ENCODE measurements at places on chromosomes 4 and X.

DNA sequence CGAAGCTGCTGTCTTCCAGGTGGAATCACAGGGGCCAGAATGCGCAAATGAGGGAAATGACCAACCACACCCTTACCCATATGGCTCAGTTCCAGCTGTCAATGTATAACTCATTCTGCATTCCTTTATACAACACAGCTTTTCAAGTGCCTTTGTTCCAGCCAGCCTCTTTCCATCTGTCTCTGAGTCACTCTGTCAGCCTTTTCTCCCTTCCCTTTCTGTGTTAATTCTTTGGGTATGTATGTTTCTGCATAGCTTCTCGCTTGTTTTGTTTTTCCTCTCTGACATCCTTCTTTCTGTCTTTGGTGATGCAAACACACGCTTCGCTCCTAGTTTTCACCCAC is 54.5 kb downstream of the RS1 start:
- peak; percentile 14 for DNase-seq

DNA sequence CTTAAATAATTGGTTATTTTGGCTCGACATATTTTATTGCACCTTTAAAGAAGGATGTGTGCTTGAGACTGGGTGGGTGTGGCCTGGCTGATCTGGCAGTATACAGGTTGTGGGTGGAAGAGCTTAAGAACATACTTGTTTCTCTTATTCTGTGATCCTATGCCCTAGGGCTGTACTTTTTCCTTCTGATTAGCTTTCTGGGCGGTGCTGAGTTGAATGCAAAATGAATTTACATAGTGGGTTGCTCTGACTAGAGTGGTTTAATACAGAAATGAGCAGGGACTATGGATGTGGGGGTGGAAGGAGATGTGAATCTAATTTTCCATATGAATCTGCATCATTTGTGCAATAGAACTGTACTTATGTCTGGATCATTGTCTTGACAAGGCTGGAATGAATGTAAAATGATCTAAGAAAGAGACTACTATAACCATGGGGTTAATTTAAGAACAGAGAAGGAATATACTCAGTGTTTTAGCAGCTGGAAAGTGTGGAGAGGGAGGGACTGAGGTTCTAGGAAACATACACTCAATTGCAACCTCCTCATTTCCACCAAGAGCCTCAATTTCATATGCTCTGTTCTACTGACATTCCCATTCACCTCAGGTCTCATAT is 73.7 kb downstream of the RLIM start:
- DNase-seq: no peak

GRCh38 chrX:41559235-41560052 is 112.3 kb downstream of the NYX start:
- no peak for DNase-seq

GRCh38 chrX:114071412-114071811 is 512.5 kb upstream of the HTR2C start:
- DNase-seq: no peak

DNA sequence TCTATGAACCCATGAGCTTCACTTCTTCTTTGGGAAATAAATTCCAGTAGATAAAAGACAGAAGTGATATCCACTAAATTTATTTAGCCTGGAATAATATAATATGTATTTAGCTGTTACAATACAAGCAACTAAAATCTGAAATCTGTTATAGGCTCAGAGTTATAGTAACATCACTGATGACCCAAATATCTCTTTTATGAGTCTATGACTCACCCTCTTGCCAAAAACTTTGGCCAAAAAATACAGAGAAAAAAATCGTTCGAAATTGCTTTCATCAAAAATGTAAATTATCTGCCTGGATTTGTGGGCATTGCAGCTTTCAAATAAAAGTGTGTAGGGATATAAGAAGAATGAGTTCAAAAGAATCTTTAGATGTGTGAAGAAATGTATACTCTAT is 89.4 kb upstream of the DKK2 start:
- DNase-seq: no peak

DNA sequence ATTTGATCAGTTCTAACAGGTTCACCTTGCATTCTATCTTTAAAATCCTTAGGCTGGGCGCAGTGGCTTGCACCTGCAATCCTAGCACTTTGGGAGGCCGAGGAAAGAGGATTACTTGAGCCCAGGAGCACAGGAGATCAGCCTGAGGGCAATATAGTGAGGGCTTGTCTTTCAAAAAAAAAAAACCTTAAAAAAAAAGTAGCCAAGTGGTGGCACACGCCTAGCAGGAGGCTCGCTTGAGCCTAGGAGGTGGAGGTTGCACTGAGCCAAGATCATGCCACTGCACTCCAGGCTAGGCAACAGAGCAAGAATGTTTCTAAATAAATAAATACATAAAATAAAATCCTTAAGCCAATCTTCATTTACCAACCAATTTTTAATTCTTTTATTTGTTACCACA is 75.6 kb downstream of the PRSS12 start:
- DNase-seq: no peak

GRCh38 chr4:151760712-151761661 is at the start of gene GATB:
TSS of gene GATB (minus strand) at chr4:151761007. CDS start at chr4:151760982, 25 bp downstream.
- peak; percentile 69 for DNase-seq

DNA sequence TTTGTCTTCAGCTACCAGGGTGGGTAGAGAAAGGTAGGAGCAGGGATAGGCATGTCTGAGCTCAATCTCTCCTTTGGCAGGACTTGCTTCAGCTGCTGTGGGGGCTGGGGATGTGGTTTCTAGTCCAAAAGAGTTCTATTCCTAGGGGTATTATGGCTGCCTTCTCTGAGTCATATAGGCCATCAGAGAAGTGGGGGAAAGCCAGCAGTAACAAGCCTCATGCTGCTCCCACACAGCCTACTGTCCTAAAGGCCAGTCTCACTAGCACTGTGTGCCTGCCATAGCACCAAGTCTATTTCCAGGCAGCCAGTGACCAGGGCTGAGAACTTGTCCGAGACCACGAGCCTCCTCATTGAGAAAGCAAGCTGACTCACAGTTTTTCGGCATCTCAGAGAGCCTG is 270.6 kb downstream of the DCAF12L2 start:
- no peak for DNase-seq

- no peak for DNase-seq
These were observed 17.5 kb downstream of the VEGFD start for GRCh38 chrX:15366506-15367352.

DNA sequence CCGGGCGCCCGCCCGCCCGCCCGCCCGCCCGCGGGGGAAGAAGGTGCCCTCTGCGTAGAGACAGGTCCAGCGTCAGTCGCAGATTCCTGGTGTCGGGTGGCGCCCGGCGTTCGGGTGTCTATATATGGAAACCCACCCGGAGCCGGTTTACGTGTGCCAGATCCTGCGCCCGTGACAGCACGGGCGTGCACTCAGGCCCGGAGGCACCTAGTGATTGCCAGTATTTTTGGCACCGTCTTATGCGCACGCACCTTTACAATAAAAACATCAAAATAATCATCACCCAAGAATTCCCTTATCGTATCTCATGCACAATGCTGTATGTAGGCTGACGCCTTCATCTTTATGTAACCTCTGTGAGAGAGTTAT is 519 bp downstream of the SLC25A4 start:
- no peak for DNase-seq

GRCh38 chr4:71006203-71006907 is 12.9 kb downstream of the DCK start:
- DNase-seq: no peak

GRCh38 chr4:11623726-11624037 is 195.0 kb upstream of the HS3ST1 start:
- no peak for DNase-seq

GRCh38 chr4:153261914-153262313 is 57.7 kb downstream of the TRIM2 start:
- DNase-seq: no peak

GRCh38 chrX:153244767-153245166 is 65.7 kb downstream of the MAGEA1 start:
- DNase-seq: no peak

DNA sequence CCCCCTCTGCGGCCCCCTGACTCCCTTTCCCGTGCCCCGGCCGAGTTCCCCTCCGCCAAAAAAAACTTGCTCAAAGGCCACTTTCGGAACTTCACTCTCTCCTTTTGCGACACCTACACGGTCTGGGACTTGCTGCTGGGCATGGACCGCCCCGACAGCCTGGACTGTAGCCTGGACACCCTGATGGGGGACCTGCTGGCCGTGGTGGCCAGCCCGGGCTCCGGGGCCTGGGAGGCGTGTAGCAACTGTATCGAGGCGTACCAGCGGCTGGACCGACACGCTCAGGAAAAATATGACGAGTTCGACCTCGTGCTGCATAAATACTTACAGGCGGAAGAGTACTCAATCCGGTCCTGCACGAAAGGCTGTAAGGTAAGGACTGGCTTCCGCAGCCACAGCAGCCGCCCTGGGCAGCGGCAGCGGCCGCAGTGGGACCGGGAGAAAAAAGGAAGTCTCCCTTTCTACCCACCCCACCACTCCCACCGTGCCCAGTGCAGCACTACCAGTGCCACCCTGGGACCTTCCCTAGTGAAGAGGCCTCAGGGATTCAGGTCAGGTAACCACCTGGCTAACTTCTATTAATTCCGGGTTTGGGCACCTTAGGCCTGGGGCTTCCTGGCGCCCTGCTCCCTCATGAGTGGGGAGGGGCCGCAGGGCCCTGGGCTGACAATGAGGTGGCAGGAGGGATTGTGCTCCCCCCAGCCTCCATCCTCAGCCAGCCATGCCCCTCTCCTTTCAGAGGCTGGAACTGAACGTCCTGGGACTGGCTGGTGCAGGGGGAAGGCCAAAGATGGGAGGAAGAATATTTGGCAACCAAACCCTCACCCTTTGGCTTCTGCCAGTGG is 1.9 kb downstream of the NALF2 start:
- DNase-seq: no peak

- no peak for DNase-seq
These were observed 34.4 kb downstream of the SLAIN2 start for GRCh38 chr4:48375651-48376304.

DNA sequence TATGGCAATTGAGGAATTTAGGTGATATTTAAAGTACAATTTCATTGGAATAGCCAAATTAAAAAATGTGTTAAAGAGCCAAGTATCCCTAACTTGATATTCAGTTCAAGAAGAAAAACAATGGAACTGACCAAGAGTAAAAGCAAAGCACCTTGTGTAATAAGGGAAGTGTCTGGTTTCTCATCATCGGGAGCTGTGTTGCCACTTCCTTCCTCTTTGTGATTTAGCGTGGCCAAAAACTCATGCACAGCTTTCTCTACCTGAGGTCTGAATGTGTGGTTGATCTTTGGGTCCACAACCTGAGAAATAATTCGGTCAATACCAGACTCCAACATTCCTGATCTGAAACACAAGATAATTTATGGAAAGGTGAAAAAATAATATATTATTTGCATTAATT is 12.4 kb downstream of the BOD1L1 start:
- no peak for DNase-seq

DNA sequence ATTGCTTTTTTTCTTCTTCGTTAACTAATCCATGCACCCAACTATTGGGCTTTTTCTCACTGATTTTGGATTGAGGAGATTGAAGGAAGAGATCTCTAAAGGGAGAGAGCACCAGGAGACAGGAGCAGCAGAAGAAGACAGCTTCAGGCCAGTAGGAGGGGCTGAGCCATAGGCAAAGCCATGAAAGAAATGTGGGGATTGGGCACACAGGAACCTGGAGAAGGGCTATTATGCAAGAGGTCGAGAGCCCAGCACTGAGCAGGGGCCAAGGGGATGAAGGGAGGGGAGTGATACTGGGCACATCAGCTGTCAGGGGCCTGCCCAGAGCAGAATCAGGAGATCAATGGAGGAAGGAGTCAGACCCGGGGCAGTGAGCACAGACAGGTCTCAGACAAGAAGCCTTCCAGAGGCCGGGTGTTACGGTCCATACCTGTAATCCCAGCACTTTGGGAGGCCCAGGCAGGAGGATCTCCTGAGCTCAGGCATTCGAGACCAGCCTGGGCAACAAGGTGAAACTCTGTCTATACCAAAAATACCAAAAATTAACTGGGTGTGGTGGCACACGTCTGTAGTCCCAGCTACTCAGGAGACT is 140.9 kb downstream of the BCOR start:
- no peak for DNase-seq

DNA sequence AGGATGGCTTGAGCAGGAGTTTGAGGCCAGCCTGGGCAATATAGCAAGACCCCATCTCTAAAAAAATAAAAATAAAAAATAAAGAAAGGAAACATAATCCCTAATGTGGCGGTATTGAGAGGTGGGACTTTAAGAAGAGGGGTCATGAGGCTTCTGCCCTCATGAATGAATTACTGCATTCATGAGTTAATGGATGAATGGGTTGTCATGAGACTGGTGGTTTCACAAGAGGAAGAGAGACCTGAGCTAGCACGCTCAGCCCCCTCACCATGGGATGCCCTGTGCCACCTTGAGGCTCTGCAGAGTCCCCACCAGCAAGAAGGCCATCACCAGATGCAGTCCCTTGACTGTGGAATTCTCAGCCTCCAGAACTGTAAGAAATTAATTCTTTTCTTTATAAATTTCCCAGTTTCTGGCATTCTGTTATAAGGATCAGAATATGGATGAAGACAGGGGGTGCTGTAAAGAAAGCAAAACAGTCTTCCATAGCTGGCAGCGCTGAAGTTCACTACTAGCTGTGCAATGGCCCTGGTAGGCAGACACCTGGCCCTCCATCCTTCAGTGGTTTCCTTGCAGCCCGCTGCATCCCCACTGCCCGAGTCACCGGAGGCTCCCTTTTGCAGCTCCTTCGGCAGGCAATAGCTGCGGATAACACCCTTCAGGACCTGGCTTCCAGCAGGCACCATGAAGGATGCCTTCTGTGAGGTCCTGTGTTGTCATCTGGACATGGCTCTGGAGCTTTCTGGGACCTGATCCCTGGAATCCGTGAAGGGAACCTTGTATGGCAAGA is 44.8 kb upstream of the NSG1 start:
- DNase-seq: no peak

- DNase-seq: no peak
These were observed 86.6 kb upstream of the PPARGC1A start for GRCh38 chr4:23976423-23976822.

GRCh38 chr4:112329672-112330375 is 32.7 kb downstream of the ALPK1 start:
- DNase-seq: no peak

GRCh38 chrX:145631461-145631951 is 186.1 kb upstream of the SLITRK2 start:
- no peak for DNase-seq

DNA sequence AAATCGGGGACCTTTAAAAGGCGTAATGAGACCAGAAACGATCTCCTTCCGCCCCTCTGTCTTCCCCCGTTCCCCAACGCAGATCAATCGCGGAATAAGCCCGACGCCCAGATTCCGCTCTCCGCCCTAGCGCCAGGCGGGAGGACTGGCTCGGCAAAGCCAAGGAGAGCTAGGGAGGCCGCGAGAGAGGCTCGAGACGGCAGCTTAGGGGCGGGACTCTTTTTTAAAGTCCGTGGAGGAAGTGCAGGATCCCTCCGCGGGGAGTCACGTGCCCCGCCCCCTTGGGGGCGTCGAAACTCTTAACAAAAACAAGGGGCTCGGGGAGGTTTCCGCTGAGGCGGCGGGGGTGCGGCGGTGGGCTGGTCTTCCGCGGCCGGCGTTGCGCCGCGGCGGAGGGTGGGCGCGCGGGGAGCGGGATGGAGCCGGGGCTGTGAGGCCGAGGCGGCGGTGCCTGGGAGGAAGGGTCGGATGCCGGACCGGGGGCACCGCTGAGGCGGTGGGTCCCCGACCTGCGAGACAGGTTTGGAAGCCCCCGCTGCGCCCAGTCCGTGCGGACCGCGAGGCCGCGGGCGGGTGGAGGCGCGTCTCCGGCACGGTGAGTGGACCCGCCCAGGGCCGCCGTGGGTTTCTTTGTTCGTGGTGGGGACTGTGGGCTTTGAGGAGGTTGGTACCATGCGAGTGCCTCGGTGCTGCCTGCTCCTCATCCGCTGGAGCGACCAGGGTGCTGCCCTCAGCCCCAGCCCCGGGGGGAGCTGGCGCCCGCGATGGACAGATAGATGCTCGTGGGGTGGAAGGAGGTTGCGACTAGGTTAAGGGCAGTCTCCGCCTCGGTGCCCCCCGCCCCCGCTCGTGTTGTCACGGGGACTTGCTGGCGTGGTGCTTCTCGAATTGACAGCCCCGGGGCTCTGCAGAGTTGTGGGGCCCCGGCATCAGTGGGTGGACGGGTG is at the start of gene CCNG2:
TSS of gene CCNG2 (plus strand) at position 296 of the 947 bp plus-strand sequence. CDS start 1,326 bp downstream, outside the sequence.
- no peak for DNase-seq
